Stimulated activated CD4-positive, alpha-beta T cell treated with anti-CD3 and anti-CD28 coated beads, Interleukin-4, amount 100 ng/mL, for 1 hour (primary cell): ENCODE measurements at places on chromosomes 16 and 17.

DNA sequence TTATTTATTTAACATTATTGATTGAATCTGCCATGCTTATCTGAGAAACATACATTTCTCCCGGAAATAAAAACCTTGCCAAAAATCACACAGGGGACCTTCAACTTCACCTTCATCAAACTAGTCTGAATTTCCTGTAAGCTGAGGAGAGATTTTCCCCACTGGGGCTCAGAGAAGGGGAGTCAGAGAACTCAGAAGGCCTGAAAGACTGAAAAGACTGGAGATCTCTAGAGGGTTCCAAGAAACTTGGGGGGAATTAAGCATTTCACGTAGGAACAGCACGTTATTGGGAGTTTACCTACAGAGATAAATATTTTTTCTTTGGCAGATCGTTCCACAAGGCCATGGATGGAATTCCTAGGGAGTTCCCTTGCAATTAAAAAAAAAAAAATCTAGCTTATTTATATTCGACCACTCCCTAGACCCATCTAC lies 528 bp upstream of the NOL11 start:
- no peak for DNase-seq

- DNase-seq: no peak
Observed at GRCh38 chr16:317583-317982, 34.6 kb downstream of the PDIA2 start.

GRCh38 chr17:40062329-40063186 lies at the start of gene THRA:
Gene THRA (plus strand): TSS chr17:40062965. CDS start chr17:40074489, 11,524 bp downstream.
- DNase-seq: peak; percentile 77

GRCh38 chr16:70494202-70494770 lies 29.1 kb downstream of the COG4 start:
- DNase-seq: no peak
